ENCODE measurements at places on chromosomes 16 and 17.
A peak's percentile ranks its signal among the peaks of the same experiment; 100 is the strongest.

- peak; percentile 32 for DNase-seq
Observed at GRCh38 chr17:56478836-56479447, 114.6 kb upstream of the NOG start.

DNA sequence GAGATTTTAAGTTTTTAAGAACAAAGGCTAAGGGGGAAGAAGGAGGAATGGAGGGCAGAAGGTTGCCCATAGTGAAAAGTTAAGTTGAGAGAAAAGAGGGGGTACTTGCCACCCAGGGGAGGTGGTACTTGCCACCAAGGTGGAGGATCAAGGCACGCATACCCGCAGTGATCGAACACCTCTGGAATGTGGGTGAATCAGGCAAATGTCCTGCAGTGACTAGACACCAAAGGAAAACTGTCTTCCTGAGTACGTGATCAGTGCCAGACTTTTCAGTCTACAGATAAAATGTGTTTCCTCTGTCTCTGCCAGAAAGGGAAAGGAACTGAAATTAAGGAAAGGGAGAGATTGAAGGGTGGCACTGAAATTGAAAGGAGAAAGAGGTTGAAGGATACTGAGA, 2285.3 kb downstream of the TP53TG3F start:
- peak; percentile 86 for DNase-seq

GRCh38 chr17:43832168-43832975, 574 bp downstream of the MPP3 start:
- peak; percentile 84 for DNase-seq

DNA sequence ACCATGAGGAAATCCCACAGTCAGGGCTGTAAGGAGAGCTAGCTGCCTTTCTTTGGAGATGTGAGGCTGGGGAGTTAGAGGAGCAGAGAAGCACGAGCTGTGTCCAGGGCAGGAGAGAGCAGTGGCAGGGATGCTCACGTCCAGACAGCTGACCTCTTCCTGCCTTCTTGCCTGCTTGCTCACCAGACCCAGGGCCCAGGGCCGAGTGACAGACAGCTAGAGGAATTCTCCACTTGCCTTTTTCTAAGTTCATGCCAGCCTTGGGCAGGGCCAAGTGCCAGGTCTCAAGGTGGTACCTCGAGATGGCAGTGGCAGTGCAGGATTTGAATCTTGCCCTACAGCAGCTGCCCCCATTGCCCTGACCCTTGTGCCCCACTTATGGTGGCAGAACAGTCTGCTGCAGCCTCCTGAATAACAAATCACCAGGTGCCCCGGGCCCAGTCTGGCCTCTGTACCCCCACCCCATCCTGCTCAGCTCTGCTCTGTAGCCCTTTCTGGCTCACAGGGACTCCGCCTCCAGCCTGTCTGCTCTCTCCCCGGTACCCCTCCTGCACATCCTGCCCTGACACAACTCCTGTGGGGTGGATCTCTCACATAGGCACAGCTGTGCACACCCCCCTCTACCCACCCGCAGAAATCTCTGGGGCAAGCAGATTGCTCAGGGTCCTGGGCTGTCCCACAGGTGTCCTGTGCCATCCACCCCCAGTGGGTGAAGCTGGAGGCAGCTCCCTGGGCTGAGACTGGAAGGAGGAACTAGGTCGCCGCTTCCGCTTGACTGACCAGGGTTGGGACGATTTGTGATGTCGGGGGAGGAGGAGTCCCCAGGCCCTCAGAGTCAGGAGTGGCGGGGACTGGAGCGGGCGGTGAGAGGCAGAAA, 25.9 kb downstream of the GRIN2C start:
- DNase-seq: peak; percentile 72

- DNase-seq: no peak
Observed at GRCh38 chr16:67943256-67943618, 683 bp downstream of the LCAT start.

GRCh38 chr16:84787263-84787622, 32.5 kb upstream of the CRISPLD2 start:
- DNase-seq: no peak

DNA sequence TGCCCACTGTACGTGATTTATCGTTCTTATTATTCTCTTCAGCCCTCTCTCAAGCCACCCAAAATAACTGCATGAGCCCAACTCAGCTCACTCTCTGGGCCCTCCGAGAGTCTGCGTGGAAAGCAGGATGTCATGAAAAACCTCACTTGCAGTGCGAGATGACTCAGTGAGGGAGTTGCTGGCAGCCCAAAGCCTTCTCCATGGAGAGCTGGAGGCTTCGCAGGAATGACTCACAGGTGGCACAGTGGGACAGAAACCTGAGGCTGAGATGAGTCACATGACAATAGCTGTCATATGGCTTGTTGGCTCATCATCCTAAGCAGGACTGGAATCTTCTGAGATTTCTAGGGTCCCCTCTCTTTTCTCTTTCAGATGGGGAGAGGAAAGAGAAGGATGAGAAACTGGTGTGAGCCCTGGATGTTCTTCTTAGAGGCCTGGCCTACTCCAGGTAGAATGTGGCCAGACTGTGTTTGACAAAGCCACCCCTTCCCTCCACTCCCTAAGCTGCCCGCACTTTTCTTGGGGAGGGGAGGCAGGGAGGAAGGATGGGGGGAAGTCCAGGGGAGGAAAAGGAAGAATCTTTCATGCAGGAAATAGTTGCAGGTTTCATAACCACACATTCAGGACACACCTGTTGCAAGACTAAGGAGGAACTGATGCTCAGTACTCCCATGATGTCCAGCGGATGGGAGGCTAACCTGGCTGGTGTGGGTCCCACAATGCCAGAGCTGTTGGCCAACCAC, 160.6 kb upstream of the RPL38 start:
- peak; percentile 90 for DNase-seq

- DNase-seq: no peak
Observed at GRCh38 chr16:46871597-46871996, 12.6 kb upstream of the GPT2 start.

DNA sequence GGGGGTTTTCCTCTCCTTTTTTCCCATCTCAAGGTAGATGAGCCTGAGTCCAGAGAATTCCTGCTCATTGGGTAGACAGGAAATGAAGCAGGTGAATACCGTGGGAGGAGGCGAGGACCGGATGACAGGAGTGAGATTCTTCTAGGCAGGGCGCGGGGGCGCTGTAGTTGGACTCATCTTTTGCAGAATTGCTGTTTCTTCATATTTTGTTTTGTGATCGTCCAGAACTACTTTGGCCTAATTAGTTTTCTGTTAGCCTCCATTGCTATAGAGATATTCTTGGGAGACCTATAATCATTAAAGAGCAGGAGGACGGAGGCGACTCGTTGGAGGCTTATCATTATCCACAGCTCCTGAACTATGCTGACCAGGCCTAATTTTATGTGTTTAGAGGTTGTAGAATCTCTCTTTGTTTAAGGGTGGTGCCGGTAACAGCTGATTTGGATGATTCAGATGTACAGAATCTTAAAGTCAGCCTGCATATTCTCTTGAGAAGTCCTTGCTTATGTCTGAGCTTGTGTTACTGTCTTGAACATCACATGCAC, 650 bp downstream of the ATP6V0A1 start:
- peak; percentile 65 for DNase-seq

- DNase-seq: peak; percentile 43
Observed at GRCh38 chr17:71392715-71393567, 727.9 kb upstream of the SOX9 start.

DNA sequence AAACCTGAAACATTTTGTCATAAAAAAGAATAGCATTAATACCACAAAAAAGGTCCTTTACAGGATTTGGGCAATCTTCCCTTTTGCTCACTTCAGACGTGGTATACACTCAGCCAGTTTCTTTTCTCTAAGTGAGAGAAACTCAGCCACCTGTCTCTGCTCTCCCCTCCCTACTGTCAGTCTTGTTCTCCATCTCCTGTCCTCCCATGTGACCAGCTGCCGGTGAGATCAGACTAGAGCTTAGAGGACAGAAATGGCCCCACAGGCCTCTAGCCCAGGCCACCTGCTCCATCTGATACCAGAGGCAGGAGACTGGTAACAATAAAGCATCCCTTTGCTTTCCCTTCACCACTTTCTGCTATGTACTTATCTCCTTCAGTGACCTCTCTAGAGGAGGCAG, 34.9 kb downstream of the CMC2 start:
- no peak for DNase-seq

DNA sequence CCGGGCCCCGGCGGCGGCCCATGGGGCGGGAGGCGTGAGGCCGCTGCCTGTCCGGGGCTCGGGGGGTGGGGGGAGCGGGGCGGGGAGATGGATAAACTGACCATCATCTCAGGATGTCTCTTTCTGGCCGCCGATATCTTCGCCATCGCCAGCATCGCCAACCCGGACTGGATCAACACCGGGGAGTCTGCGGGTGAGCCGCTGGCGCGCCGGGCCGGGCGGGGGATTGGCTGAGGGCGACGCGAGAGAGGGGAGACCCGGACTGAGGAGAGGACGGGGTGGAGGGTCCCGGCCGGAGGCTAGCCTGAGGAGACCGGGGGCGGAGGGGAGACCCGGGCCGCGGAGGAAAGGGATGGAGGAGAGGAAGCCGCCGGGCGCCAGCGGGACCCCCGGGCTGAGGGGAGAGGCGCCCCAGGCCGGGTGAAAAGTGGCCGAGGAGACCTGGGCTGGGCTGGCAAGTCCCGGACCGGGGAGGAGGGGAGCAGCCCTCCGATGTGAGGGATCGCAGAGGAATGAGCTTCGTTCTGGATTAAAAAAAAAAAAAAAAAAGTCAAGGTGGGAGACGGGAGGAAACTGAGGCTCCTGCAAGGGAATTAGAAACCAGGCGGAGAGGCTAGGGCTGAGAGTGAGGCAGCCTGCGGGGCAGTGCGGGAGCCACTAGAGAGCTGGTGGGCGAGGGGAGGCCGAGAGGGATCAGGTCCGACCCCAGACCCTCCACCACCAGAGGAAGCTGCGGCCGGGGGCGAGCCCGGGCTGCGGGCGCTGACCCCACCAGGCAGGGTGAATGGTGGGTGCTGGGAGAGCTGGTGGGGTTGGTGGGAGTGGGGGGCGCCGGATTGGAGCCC, 526 bp downstream of the MOSMO start:
- peak; percentile 27 for DNase-seq

DNA sequence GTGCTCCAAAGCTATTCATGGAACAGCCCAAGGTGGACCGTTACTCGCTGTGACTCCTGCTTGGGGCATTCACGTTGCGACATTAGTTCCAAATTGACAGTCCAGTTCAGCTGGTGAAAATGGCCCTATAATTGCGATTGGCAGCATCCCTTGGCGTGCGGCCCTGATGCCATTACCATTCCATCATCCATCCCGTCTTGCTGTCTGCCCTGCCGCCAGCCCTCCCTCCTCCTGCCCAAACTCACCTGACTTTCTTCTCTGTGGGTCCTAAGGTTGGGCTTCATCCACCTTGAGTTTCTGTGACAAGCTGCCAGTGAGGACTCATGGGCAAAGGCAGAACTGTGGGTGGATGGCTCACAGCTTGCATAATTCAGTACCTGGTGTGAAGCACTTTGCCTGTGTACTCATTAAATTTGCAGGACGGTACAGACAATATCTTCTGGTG, 104.6 kb downstream of the RPTOR start:
- DNase-seq: no peak

- DNase-seq: peak; percentile 89
Observed at GRCh38 chr17:28811651-28812090, 30.9 kb downstream of the FAM222B start.

- DNase-seq: no peak
Observed at GRCh38 chr16:1913327-1914083, 4.7 kb downstream of the HS3ST6 start.

DNA sequence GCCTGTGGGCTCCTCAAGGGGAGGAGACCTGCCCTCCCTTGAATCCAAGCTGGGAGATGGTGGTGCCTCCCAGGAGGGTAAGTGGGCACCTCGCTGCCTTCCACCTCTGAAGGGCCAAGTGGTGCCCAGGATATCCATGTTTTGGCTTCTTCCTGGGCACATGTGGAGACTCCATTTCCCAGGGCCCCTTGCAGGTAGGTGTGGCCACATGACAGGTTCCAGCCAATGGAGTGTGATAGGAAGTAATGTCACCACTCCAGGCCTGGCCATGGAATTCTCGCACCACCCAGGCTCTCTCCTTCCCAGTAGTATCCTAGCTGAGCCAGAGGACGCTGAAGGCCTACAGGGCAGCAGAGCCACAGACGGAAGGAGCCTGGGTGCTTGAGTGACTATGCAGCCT, 17.6 kb upstream of the PEMT start:
- DNase-seq: peak; percentile 11

- DNase-seq: peak; percentile 89
Observed at GRCh38 chr17:78316867-78317789, 42.7 kb downstream of the SOCS3 start.

DNA sequence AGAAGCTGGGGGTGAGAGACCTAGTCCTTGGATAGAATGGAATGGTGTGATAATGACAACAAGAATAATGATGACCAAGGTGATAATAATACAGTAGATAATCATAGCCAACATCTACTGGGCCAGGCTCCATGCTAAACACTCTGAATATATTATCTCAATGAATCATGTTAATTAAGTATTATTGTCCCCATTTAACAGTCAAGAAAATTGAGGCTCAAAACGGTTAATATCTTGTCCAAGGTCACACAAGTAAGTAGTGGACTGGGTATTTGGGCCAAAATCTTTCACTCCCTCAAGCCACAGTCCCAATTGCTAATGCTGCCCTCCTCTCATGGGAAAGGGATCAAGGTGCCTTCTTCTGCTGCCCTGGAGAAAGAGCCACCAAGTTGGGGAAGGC, 3.9 kb upstream of the KRT19 start:
- no peak for DNase-seq

GRCh38 chr16:72286936-72287620, 115.1 kb upstream of the PMFBP1 start:
- no peak for DNase-seq

- peak; percentile 83 for DNase-seq
Observed at GRCh38 chr16:13866073-13866472, 53.9 kb upstream of the ERCC4 start.

- DNase-seq: peak; percentile 15
Observed at GRCh38 chr17:66276328-66276937, 26.0 kb upstream of the PRKCA start.

GRCh38 chr17:44043272-44043696, 23.2 kb downstream of the LSM12 start:
- DNase-seq: no peak

GRCh38 chr17:67555855-67556254, 161.9 kb upstream of the NOL11 start:
- no peak for DNase-seq

- no peak for DNase-seq
Observed at GRCh38 chr16:17607075-17607509, 136.3 kb upstream of the XYLT1 start.

DNA sequence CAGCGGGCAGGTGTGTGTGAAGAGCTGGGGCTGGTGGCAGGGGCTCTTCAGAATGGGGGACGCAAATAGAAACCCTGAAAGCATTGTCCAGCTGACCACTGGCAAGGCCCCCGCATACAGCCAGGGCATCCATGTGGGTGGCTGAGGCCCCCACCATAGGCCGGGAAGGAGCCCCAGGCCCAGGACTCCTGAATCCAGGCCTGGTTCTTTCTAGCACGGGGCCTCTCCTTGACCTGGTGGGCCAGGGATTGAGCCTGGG, 200.5 kb downstream of the NTN1 start:
- DNase-seq: no peak

DNA sequence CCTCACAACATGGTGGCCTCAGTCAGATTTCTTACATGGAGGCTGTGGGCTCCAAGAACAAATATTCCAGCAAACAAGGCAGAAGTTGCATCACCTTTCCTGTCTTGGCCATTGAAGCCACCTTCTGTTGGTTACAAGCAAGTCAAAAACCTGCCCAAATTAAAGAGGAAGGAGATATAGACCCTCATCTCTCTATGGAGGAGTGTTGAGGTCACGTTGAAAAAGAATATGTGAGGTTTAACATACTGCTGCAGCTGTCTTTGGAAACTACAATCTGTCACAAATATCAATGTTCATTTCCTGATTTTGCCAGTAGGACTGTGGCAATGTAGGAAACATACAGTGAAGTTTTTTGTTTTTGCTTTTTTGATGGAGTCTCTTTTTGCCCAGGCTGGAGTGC, 211.4 kb downstream of the COPRS start:
- DNase-seq: no peak
